ENCODE measurements at places on chromosomes 2 and 18.

DNA sequence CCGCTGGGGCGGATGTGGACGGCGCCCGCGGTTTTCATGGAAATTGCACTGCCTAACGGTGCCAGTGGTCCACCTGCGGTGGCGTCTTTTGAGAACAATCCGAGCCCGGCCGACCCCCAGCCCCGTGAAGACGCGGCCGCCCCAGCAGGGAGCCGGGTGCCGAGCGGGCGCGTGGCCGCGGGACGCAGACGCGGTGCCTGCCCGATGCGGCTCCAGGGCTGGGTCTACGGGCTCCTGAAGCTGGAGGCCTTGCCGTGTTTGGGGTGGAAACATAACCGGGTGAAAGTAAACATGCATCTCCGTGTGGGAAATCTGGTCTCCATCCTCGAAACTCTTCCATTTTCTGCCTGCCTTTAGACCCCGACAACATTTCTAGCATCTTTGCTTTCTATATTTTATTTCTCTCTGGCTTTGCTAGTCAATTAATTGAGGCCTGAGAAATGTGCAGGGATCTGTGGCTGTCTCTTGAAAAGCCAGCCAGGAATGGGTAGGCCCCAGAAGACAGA is 572 bp downstream of the INPP4A start:
- no peak for DNase-seq

- no peak for DNase-seq
Measured at GRCh38 chr18:78948221-78948620, 31.4 kb upstream of the SALL3 start.

- no peak for DNase-seq
Measured at GRCh38 chr2:227397562-227397961, 9.8 kb upstream of the SCYGR1 start.

DNA sequence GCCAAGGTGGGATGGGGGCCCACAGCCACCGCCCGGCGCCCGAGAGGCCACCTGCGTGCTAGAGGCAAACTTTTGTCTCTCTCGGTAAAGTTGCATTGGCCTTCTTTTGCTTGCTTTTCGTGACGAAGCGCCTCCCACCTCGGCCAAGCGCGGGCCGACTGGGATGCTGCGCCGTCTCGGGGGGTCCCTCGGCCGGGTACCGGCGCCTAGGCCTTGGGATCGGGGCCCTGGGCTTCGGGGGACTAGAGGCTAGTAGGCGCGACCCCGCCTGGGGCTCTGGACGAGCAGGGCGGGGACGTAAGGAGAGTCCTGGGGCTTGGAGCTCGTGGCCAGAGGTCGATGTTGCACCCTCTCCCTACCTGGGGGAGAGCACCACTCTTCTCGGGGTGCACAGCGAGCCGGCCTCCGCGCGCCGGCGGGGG is 545 bp downstream of the GLI2 start:
- DNase-seq, result no peak

GRCh38 chr18:73461780-73462059 is 593.9 kb upstream of the NETO1 start:
- DNase-seq, result no peak
